ENCODE measurements at places on chromosomes 5 and 9.

GRCh38 chr5:124056991-124057723 is 545.2 kb downstream of the CSNK1G3 start:
- DNase-seq = no peak

DNA sequence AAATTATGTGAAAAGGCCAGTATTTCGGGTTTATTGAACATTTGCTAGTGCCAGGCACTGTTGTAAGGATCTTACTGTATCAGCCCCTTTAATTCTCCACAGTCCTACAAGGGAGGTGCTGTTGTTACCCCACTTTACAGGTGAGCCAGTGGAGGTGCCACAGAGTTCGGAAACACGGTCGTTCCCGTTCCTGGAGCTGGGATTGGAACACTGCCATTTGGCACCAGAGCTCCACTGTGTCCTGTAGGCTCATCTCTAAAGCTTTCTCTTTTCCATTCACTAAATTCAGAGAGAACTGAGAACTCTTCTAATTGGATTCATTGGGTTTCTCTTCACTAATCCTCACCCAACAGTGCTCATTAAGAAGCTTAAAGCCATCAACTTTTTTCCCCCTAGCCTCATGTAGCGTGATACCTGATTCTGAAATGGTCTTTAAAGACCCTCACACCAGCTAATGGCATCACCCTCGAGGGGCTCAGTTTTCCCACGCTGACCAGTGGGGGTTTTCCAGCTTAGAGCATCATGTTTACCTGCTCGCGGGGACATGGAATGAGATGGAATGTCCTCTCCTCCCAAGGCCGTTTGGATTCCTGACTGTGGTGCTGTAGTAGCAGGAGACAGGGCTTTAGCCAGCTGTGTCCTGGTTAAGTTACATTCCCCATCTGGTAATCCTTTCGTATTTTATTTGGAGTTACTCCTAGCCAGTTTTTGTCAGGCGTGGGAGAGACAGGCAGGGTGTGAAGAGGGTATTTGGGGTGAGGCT is 5.8 kb downstream of the ERGIC1 start:
- DNase-seq = no peak

GRCh38 chr9:127116088-127116726 is 6.2 kb downstream of the ANGPTL2 start:
- DNase-seq = no peak

DNA sequence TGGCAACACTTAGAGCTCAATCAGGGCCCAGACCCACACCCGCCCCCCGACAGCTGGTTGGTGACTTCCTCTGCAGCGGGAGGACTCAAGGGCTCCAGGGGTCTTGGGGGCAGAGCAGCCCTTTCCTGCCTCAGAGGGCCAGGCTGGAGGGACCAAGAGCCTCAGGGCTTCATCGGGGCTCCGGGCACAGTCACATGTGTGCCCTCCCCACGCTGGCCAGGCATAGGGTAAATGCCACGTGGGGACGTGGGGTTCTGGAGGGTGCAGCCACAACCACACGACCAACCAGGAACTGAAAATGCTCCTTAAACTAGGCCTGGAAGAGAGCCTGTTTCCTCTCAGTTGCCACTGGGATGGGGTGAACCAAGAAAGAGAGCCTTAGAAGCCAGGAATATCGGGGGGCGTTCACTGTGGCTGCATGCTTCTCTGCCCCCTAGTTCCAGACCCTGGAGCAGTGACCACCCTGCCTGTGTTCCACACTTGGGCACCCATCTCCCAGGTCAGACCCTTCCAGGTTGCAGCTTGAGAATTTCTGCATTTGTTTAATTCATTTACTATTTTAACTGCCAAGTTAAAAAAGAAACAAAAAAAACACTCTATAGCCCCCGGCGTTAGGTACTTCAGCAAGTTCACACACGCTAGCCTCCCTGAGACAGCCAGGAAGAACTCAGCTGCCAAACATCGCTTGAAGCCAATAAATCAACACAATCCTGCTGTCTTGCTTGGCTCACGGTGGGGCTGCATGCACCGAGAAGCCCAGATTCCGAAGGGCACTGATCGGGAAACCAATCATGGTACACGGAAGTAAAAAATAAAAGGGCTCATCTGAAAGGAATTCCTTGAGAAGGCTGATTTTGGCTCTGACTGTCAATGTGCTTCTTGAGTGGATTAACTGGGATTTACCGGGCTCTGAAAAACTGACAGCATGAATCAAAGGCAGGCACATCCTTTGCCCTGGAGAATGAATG is 56.1 kb upstream of the PHYKPL start:
- no peak for DNase-seq

GRCh38 chr5:128424646-128425045 is 113.4 kb downstream of the FBN2 start:
- DNase-seq = no peak

All from T-helper 17 cell (primary cell).